ENCODE measurements at places on chromosomes 12 and 14. TPM values are rescaled to one million over a fixed set of nuclear protein-coding genes. Genes with fewer than 3 reads are reported as not detected.

DNA sequence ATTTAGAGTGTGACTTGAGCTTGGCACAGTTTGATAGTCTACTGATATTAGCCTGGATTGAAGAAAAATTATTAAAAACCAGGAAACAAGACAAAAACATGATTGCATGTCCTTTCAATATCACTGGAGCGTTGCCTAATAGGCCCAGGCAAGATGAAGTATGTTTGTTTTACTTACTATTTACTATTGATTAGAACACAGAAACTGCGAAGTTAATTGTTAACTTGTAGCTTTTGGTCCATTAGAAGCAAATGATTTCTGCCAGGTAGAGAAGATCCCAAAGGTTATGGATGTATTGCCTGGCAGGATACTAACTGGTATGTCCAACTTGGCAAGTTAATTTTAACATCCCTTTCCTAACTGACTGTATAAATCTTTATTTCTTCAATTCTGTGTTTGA is 268.9 kb downstream of the ETNK1 start:
- DNase-seq: no peak

Gene HOXC12
- total RNA-seq: not detected

DNA sequence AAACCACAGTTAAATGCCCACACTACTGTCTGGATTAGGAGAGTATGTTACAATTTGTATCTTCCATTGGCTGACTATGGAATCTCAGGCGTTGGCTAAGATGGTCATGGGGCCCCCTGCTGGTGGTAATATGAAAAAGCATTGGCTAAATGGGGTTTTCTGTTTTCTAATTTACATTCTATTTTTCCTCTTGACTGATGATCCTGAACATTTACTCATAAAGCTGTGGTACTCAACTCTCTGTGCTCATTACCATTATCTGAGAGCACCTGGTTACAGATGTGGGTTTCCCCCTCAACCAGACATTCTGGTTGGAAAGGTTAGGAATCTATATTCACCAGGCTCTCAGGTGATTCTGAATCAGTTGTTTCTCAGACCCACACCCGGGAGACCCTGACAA is 64.8 kb downstream of the WSCD2 start:
- DNase-seq: peak; percentile 44

Gene SLC25A47
- not detected for total RNA-seq

GRCh38 chr14:81465507-81466228 is 65.5 kb upstream of the STON2 start:
- DNase-seq: no peak

- DNase-seq: no peak
These were observed 4.1 kb upstream of the RERG start for GRCh38 chr12:15225136-15225862.

DNA sequence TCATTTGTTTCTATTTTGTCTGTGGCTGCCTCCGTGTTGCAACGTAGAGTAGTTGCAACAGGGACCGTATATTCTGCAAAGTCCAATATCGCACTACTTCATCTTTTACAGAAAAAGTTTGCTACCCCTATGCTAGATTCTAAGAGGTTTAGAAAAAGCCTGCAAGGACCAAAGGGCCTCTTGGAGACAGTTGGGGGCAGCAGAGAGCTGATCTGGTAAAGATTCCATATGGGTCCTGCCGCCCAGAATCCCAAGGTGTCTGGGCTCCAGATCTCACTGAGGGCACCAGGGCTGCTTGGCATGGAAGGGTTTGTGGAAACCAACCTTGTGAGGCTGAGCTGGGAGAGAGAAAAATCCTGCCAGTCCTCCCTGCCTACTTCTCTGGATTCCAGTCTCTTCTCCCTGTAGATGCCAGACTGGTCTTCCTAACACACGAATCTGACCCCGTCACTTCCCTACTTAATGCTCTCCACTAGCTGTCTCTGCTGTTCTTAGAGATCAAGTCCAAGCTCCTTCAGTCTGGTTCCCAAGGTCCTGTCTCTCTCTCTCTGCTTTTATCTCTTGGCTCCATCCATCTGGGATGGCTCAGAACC is 74.6 kb downstream of the GLRX5 start:
- DNase-seq: no peak

Gene TMEM132C
- total RNA-seq: 2.4 TPM

DNA sequence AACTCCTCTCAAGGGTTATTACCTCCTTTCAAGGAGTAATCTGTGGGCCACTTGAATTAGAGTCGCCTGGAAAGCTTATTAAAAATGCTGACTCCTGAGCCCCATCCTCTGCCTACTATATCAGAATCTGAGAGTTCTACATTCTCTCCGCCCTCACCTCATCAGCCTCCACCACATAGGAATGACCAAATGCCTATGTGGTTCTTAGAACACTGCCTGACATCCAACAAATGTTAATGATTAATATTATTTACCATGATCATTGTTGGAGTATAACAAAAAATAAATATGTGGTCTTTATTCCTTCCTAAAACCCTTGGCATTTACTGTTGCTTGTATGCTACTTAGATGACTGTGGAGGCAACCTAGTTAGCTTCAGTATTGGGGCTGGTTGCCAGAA is 91.9 kb downstream of the BBS10 start:
- no peak for DNase-seq

DNA sequence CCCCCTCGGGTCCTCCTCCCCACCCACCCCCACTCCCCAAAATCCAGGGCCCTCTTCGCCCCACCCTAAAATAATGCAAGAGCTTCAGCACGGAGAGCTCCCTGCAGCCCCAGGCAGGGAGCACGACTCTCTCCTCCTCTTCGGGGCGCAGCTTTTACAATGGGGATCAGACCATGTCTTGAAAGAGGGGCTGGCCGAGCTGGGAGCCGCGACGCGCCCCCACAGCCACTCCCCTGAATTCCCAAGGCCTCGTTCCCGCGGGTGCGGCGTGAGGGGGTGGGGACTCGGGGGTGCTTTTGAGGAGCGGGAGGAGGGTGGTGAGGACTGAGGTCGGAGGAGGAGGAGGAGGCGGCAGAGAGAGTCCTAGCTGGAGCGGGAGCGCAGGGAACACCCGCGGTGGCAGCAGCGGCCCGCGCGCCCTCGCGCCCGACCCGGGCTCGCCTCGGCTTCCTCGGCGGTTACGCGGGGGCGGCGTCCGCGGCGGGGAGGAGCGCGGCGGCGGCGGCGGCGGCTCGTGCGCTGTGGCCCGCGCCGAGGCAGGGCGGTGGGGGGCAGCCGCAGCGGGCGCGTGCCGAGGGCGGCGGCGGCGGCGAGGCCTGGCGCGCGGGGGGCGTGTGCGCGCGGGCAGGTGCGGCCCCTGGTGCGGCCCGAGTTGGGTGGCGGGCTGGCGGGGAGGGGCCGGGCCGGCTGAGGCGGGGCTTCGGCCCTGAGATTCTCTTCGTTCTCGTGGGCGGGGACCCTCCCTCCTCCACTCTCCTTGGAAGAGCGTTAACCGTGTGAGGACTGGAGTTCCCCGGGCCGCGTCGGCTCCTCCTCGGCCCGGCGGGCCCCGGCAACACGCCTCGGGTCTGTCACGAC is at the start of gene ANKS1B:
Gene ANKS1B, minus strand, starts transcription at position 666 of the 858 bp plus-strand sequence. CDS start 699 bp downstream, outside the sequence.
- DNase-seq: peak; percentile 58

GRCh38 chr14:90837355-90837754 is 21.1 kb upstream of the TTC7B start:
- DNase-seq: no peak

DNA sequence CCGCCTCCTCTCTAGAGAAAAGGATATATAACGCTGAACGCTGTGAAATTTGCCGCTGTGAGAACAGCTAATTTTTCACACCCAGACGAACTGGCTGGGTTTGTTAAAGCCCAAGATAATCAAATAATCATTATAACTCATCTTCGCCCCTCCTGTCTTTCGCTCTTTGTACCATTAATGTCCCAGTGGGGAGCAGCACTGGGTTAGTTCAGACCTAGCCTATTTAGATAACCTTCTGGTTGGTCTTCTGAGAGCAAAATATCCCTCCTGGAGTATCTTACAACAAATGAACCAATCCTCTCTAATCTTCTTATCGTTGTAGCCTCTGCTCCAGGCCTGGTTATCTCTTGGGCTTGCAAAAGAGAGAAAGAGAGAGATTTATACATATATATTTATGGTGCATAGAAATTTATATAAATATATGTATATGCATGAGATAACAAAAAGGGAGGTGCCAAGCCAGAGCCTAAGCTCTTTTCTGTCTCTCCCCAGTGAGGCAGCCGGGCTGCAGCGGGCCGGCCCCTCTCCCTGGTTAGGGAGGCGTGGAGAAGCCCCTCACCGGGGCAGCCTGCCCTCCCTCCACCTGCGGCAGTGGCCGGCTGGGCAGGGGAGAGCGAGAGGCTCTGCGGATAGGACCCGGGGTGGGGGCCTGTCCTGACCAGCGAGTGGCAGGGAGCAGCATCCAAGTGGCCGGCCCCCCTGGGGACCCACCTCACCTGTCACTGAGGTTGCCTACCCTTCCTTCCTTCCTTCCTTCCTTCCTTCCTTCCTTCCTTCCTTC is 202.0 kb upstream of the LHX5 start:
- DNase-seq: no peak

GRCh38 chr12:16492240-16492639 is 113.7 kb downstream of the LMO3 start:
- DNase-seq: no peak

Gene GALNT16
- total RNA-seq: 6.4 TPM

- DNase-seq: no peak
These were observed 999 bp upstream of the AK7 start for GRCh38 chr14:96390965-96391292.

- DNase-seq: no peak
These were observed 147.8 kb upstream of the CPSF6 start for GRCh38 chr12:69091442-69092017.

DNA sequence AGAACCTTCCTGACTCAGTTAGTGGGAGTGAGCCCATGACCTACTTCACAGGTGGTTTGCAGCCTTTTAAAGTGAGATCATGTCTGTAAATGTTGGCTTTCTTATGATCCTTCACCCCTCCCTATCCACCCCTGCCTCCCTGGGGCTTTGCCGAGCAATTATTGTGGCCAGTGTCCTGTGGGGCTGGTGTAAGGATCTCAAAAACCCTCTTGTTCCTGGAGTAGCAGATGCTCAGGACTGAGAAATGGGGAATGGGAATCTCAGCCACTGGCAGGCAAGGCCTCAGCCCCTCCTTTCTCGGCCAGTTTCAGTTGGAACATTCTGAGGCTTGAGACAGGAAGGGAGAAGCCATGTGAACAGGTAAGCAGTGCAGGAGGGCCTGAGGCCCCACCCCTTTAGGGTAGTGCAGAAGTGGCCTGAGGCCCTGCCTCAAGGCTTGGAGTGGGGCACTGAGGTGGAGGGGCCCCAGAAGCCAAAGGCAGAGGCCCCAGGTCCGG is 53.8 kb downstream of the PLEKHG3 start:
- peak; percentile 62 for DNase-seq

GRCh38 chr14:64937821-64938193 is 4.7 kb downstream of the GPX2 start:
- no peak for DNase-seq

GRCh38 chr14:102781063-102781462 is 3.8 kb downstream of the TRAF3 start:
- DNase-seq: no peak

Gene TTC8
- 14.1 TPM for total RNA-seq

Gene SLC7A7
- total RNA-seq: 13.7 TPM

Gene KLRK1
- total RNA-seq: 4.4 TPM

Gene LAG3
- total RNA-seq: 1.8 TPM

DNA sequence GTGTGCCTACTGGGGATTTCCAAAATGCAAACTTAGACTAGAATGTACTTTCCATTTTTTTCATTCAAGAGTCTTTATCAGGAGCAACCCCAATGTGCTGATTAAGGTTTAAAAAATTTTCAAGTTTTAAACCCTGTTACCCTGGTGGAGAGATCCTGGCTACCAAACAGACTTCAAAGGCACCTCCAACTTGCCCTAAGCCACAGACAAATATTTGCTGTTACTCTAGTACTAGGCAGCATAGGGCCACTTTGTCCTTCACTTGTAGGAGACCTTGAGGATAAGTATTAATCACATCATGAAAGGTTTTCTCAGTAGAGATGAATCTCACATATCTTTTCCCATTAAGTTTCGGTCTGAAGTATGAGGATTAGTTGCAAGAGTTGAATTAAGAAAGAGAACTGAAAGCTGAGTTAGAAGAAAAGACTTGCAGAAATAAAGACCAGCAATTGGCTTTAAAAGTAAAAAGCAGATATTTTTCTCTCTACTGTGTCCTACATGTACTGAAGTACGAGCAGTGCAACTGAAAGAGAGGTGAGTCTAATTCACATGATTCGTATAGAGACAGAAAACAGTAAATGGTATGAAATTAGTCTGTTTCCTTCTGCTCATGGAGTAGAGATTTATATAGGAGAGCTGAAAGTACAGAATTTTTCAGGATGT is 28.3 kb downstream of the NTN4 start:
- no peak for DNase-seq

Gene RECQL
- total RNA-seq: 29.6 TPM

Gene PPP1R1A
- total RNA-seq: 0.75 TPM

- no peak for DNase-seq
These were observed 87.2 kb downstream of the DAAM1 start for GRCh38 chr14:59275668-59276067.

- no peak for DNase-seq
These were observed 43.1 kb upstream of the PSMC1 start for GRCh38 chr14:90213099-90213748.

GRCh38 chr14:56205881-56206280 is 87.7 kb downstream of the PELI2 start:
- no peak for DNase-seq

DNA sequence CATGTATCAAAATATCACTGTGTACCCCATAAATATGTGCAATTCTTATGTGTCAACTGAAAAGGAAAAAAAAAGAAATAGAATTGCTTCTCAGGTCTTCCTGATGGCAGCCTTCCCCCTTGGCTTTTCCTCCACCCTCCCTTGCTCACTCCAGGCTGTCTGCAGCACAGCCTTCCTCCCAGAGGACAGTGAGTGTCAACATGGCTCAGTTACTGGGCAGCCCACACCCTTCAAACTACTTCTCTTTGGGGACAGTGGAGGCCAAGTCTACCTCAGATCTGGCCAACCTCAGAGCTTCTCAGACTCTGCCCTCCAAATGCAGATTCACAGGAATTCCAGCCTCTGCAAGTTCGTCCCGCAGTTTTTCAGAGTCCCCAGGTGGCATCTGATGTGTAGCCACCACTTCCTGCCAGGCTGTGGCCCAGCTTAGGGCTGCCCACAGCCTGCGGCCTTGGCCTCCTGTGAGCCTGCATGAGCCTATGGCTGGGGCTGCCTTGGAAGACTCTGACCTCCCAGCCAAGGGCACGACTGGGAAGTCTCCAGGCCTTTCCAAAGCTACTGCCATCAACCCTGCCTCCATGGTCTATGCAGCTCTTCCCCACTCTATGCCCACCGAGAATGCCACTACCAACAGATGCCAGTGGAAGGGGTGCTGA is 148.0 kb upstream of the PWP1 start:
- no peak for DNase-seq

DNA sequence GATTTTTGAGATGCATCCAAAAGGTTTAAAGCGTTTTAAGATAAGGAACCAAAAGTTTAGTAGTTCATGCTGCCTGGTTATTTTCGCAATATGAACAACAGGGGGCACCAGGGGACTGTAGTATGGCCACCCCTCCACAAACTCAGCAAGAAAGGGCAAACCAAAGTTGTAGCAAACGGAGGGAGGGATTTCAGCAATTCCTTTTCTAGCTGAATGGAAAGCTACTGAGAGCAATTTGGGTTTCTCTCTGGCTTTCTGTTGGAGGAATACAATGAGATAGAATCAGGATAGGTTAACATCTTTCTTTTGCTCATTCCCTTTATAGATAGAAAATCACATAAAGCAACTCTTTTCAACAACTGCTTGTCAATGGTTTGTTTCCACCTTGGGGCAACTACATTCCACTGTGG is 62.5 kb downstream of the DRAM1 start:
- DNase-seq: no peak

GRCh38 chr12:128483526-128484255 is 216.7 kb downstream of the TMEM132C start:
- DNase-seq: no peak

GRCh38 chr12:63292471-63293221 is 141.6 kb upstream of the AVPR1A start:
- DNase-seq: no peak

Gene CLEC4D
- 0.41 TPM for total RNA-seq

Measured in mucosa of descending colon (tissue), 3 donors.